Renal pelvis (tissue), 12 donors: ENCODE measurements at places on chromosomes 11 and 22. TPM values are rescaled to one million over a fixed set of nuclear protein-coding genes. Genes with fewer than 3 reads are reported as not detected.

Gene IGSF22
- 3.1 TPM for polyA plus RNA-seq

Gene PCSK7
- polyA plus RNA-seq, result 33.6 TPM

Gene CRYBA4
- polyA plus RNA-seq, result not detected

Gene NAALADL1
- polyA plus RNA-seq, result 8.7 TPM

Gene OR8D4
- polyA plus RNA-seq, result not detected

Gene CLMP
- polyA plus RNA-seq, result 30.7 TPM

DNA sequence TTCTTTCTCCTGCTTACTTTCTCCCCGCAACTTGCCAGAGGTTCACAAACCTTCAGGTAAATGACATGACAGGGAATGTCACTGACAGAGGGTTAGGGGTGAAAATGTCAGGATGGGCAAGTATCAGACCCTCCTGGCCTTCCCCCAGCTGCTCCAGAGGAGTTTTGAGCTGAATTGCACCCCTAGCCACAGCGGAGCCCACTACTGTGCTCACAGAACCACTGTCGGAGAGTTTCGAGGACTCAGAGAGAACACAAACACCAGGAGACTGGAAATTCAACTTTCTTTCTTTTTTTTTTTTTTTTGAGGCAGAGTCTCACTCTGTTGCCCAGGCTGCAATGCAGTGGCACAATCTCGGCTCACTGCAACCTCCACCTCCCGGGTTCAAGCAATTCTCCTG lies 21.5 kb upstream of the P2RY2 start:
- DNase-seq, result no peak

- no peak for DNase-seq
These were observed 66.5 kb downstream of the GGTLC2 start for GRCh38 chr22:22710719-22711531.

DNA sequence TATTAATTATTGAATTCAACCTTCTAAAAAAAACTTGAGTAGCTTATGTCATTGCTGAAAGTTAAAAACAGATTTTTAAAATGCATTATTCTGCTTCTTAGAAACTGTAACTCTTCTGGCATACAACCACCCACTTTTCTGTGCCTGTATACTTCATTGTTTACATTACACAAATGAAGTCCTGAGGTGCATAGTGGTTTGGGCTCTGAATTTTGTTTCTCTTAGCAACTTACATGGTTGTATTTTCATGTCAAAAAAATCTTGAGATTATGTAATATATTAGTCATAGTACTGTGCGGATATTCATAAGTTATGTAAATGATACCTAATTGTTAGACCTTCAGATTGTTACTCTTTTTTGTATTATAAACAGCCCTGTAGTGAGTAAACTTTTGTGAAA lies 12.2 kb downstream of the SC5D start:
- DNase-seq, result no peak

GRCh38 chr11:16086229-16086819 lies 270.0 kb downstream of the SOX6 start:
- DNase-seq, result peak; percentile 22

DNA sequence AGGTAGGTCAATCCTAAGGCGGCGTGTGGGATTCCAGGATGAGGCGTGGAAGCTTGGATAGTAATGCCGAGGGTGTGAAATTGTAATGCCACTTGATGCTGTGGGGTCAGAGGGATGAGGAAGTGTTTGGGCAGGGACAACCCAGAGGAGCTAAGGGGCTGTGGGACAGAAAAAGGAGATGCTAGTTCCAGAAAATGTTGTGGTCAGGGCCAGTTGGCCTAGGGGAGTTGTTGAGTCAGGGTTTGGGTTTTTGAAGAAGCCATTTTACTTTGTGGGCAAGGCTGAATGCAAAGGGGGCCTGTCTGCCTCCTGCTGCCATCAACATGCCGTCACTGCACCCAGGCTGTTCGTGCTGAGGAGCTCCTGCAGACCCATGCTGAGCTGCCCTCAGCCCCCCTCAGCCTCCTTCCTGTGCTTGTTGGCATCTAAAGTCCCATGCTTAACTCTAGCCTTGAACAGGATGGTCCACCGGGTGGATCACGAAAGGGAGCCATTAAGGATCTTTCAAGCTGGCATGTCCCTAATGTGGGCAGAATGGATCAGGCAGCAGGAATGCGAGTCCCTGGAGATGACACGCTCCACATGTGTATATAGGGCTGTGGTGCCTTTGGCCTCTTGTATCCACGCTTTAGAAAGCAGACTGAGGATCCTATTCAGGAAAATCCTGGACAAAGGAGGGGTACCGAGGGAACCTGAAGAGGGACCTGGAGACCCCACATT lies 2.1 kb downstream of the C11orf16 start:
- DNase-seq, result no peak

DNA sequence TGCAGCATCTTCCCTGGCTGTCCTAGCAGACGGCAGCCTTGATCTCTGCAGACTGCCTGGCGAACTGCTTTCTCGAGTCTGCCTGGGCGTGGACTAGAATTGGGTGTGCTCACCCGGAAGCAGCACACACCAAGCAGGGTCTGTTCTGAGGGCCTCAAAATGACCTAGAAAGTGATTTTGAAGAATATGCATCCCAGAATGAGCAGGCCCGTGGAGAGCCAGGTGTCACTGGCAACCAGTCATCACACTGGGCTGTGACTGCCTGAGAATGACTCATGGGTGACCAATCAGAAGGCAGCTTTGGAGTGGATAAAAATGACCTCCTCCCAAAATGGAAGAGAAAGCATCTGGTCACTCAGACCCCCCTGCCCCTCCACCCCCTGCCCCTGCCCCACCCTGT lies 114.9 kb upstream of the NECTIN1 start:
- no peak for DNase-seq

DNA sequence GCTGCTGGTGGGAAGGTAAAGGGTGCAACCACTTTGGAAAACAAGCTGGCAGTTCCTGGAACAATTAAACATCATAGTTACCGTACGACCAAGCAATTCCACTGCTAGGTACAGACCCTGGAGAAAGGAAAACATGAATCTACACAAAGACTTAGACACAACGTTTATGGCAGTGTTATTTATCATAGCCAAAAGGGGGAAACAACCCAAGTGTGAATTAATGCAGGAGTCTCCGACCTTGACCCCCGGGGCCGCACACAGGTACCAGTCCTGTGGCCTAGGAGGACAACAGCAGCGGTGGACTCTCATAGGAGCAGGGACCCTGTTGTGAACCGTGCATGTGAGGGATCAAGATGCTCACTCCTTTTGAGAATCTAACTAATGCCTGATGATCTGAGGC lies 22.5 kb downstream of the PRDM10 start:
- DNase-seq, result no peak

GRCh38 chr11:134036492-134037045 lies 32.3 kb upstream of the JAM3 start:
- DNase-seq, result no peak

- DNase-seq, result no peak
These were observed 30.8 kb upstream of the GDPD4 start for GRCh38 chr11:77332259-77332658.

DNA sequence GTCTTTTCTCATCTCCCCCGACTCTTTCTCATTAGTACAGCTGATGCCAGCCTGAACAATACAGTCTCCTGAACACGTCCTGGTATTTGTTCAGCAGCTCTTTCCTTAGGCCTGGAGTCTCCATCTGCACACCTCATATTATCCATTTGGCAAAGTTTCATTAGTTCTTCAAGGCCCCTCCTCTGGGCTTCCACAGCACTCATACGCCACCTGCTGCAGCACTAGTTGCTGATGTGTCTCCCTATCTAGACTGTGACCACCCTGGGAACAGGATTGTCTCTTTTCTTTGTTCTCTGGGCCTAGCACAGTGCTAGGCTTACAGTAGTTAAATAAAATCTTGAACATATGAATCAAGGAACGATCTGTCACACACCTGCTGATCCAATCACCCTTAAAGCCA lies 17.2 kb downstream of the DCHS1 start:
- DNase-seq, result no peak

- DNase-seq, result no peak
These were observed 642 bp upstream of the SEPTIN3 start for GRCh38 chr22:41968601-41969000.

GRCh38 chr11:75325713-75326438 lies 25.6 kb downstream of the ARRB1 start:
- no peak for DNase-seq

GRCh38 chr22:48186146-48186790 lies 1423.8 kb downstream of the TBC1D22A start:
- no peak for DNase-seq

DNA sequence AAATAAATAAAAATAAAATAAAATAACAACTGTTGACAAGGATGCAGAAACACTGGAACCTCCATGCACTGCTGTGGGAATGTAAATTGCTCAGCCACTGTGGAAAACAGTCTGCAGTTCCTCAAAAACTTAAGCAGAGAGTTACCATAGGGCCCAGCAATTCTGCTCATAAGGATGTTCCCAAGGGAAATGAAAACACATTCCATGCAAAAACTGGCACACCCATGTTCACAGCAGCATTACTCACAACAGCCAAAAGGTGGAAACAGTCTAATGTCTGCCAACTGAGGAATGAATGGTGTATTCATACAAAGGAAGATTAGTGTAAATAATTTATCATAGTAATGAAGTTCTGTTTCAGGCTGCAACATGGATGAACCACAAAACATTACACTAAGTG lies 3.2 kb upstream of the KRTAP5-10 start:
- no peak for DNase-seq

DNA sequence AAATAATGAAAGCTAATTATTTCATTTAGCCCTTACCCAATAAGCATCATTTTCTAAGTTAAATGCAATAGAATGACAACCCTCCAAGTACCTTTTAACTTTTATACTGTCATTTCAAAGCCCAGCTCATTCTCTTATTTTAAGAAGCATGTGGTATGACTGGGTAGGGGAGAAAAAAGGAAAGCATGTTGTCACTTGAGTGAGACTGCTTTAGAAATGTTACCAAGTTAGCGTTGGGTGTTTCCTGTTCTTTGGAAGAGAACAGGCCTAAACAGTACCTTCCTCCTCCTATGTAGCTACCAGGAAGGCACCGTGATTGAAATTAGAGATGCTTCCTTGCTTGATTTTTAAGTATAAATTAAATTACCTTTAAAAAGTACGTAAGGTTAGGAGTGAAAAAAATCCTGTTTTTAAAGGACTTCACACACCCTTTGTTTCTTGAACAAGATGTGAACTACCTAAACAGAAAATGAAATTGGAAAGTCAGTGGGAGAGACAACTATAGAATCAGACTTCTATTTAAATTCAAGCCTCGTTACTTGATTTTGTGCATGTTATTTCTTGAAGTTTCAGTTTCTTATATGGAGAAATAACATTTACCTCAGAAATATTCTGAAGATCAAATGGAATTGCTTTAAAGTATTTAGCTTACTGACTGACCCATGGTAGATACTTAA lies 741 bp upstream of the CNTF start:
- DNase-seq, result no peak

DNA sequence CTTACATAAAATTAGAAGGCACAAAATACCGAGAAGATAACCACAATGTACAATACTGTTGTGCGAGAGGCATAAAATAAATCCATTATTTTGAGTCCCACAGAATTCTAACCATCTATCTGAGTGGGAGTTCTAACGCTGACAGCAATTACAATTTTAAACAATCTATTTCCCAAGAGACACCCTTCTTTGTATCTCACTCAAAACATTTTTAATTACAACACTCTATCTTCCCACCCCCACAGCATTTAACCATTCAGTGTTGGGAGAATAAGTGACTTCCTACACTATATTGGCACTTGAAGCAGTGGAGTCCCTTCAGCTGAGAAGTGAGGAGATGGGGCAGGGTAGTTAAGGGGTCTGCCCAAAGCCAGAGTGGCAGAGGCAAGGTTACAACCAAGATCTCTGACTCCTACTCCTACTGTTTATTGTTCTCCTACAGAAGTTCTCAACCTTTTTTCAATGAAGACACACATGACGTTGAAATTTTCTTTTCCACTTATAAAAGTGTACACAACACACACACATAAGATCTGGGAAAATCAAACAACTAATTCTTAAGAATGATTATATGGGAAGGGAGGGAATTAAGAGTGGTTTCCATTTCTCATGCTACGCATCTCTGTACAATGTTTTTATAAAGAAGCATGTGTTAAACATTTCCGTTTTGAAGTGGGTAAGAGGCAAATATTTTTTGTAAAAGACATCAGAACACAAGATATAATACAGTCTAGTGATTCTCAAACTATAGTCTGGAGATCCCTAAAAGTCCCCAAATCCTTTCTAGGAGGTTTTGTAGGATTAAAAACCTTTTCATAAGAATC lies 10.9 kb downstream of the SLC25A17 start:
- no peak for DNase-seq

- DNase-seq, result peak; percentile 91
These were observed 519 bp upstream of the ART5 start for GRCh38 chr11:3642071-3642951.
